ENCODE measurements at places on chromosomes 3 and 15.
A peak's percentile ranks its signal among the peaks of the same experiment; 100 is the strongest.

- DNase-seq, result no peak
Measured at GRCh38 chr3:185172086-185173049, 19.5 kb upstream of the C3orf70 start.

GRCh38 chr3:186142393-186142932, 33.6 kb upstream of the ETV5 start:
- DNase-seq, result no peak

DNA sequence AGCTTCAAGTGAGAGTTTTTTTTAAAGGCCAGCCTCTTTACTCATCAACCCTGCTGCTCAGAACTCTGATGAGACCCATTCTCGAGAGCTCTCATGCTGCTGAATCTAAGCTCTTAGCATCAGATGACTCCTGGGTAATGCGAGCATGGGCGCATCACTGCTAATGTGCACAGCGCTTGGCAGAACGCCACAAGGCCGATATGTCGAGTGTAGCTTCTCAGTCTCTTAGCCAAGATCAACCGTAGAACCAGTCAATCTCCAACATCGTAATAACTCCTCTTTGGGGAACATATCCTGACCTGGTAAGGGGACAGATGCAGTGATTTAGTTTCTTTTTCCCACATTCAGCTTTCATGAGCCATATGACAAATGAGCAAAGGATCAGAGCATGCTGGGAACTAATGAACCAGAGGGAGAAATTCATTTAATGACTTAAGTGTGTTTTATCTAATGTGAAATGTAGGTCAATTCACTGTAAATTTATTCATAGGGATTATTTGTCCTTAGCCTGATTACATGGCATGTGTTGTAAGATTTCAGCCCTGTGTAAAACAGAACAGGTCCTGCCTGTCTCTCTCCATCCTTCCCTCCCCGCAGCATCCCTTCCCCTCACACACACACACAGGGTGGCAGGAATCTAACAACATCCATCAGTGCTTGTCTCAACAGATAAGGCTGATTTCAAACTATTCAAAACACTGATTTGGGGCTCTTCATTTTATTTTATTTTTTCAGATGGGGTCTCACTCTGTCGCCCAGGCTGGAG, 195.4 kb upstream of the C2CD4B start:
- DNase-seq, result no peak

- DNase-seq, result no peak
Measured at GRCh38 chr3:65720989-65721737, 317.6 kb downstream of the MAGI1 start.

- no peak for DNase-seq
Measured at GRCh38 chr15:53122818-53123217, 332.7 kb upstream of the ONECUT1 start.

GRCh38 chr3:161426758-161427157, 55.4 kb upstream of the SPTSSB start:
- no peak for DNase-seq

DNA sequence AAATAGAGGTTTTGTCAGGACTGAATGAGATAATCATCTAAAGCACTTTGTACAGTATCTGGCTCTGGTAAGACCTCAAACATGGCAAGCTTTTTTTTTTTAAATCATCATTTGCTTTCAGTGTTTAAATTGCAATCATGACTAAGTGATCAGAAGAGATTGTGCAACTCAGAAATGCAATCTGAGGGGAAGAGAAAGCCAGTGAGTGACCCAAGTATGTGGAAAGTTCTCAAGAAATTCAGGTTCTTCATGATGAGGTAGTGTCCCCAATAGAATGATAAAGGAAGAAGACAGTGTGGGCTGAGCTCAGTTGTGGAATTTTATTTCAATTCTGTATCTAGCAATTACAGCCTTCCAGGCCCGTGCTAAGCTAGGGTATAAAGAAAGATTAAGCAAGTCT, 132.2 kb upstream of the TBC1D5 start:
- DNase-seq, result no peak

DNA sequence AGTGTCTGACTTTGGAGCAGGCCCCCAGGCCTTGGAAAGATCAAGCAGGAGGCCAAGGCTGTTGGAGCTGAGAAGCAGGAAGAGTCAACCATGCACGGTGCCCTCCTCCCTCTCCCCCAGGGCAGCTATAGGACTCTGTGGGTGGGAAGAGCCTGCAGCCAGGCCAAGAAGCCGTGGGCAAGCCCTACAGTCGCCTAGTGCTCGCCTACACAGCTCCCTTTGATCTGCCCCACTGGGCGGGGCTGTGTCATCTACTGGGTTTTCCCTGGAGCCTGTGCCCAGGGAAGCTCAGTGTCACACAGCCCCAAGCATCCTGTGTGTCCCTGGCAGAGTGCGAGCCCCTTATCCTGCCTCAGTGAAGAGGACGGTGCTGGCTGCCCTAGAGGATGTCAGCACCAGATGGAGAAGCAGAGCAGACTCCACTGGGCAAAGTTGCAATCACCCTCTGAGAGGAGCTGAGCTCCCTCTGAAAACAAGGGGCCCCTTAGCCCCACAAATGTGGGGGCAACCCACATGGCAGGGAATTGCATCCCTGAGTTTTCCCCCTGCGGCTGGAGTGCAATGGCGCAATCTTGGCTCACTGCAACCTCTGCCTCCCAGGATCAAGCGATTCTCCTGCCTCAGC, 72.2 kb downstream of the KLF13 start:
- no peak for DNase-seq

GRCh38 chr15:28107904-28108275, 8.8 kb upstream of the OCA2 start:
- no peak for DNase-seq

DNA sequence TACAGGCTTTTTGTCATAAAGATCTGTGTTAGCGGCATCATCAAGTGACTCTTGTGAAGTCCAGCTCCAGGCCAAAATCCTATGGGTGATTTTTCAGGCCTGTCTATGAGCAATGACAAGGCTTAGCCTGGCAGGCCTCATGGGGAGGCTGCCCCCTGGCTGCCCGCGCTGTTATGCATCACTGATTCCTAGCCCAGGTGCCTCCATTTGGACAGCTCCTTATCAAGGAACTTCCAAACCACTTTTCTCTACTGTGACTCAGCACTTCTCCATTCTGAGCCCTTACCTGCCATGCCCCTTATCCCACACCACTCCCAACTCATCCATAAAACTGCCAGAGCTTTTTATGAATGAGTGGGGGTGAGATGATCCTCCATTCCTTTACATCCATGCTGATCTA, 91.5 kb upstream of the C3orf80 start:
- no peak for DNase-seq

GRCh38 chr3:10242182-10243065, 5.8 kb upstream of the TATDN2 start:
- peak; percentile 61 for DNase-seq

DNA sequence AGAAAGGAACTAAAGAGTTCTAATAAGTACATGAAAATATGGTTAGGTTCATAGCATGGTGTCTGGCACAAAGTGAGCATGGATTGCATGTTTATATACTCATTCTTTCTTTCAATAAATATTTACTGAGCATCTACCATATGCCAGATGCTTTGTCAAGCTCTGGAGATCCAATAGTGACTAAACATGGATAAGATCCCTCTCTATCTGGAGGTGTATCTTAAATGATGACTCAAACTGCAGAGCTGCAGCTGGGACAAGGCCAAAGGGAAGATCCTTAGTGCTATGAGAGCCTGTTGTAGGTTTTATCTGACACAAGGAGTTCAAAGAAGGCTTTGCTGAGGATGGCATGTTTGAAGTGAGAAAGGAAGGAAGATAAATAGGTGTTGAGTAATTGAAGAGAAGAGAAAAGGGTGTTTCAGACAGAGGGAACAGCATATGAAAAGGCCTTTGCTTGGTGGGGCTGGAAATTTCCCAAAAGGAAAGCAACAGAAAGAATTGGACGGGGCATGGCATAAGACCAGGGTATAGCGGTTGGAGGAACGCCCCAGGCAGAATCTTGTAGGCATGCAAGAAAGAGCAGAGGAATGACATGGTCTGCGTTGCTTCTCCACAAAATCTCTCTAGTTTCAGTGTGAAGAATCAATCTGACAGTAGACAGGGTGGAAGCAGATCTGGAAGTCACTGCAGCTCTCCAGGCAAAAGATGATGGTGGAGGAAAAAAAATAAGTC, 239.9 kb upstream of the LRTM1 start:
- DNase-seq, result no peak

DNA sequence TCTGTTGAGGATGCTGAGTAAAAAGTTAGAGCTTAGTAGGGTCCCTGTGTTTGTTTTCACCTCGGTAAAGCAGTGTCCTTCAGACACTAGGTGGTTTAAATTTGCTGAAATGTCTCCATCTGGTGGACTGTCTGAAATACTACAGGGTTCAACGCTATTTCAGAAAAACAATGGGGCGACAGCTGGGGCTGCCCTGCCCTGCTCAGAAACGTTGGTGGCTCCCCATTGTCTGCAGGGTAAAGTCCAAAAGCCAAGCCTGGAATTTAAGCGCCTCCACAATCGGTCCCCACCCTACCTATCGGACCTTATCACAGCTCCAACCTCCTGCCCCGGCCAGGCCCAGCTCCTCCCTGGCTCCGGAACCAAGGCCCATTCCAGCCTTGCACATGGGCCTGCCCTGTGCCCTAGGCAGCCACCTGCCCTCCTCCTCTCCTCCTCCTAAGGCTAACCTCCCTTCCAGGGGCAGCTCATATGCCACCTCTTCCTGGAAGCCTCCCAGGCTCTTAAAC, 4.3 kb upstream of the TSEN2 start:
- DNase-seq, result no peak

DNA sequence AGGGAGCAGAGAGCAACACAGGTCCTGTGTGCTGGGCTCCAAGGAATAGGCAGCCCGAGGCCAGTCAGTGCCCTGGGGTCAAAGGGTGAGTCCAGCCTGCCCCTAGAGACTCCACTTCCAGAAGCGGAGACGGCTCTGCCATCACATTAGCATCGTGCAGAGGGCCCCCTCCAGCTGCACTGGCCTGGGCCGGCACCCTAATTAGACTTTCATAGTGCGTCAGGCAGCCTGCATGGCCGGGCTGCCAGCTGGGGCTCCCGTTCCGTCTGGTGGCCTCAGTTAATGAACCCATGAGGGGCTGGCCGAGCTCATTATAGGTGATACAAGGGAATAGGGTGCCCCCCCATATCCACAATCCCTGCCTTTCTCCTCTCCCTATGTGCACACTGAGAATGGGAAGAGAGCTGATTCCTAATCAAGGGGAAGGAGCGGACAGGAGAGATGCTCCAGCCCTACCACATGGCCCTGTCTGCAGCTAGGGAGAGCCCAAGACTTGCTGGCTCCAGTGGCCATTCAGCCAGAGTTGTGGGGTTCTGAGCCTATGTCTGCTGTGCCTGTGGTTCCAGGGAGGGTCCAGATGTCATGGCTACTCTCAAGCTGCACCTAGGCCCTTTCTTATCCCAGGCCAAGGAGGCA, 128.0 kb downstream of the SRGAP3 start:
- DNase-seq, result no peak

GRCh38 chr3:148175214-148175613, 522.5 kb upstream of the AGTR1 start:
- no peak for DNase-seq

GRCh38 chr3:163019260-163019659, 1522.7 kb downstream of the OTOL1 start:
- no peak for DNase-seq

DNA sequence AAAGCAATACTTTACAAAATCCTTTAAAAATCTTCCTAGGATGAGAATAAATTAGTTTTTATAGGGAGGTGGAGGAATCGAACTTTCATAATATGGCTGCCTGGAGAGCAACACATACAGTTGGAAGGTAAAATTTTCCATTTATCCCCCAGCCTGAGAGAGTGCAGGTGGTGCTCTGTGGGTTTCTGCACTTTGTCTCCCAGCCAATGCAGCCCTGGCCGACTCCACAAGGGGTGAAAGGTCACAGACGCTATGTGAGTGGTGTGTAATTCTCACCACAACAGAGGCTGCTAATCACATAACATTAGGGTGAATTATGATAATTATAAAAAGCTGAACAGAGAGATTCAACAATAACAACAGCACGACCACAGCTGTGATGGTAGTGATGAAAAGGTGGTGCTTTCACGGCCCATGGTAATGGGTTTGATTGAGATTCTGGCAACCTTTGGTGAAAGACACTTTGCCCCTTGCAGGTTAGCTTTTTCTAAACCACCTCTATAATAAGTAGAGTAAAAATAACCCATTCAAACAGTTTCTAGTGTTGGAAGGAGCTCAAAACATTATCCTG, 30.1 kb upstream of the NANOGP8 start:
- no peak for DNase-seq

DNA sequence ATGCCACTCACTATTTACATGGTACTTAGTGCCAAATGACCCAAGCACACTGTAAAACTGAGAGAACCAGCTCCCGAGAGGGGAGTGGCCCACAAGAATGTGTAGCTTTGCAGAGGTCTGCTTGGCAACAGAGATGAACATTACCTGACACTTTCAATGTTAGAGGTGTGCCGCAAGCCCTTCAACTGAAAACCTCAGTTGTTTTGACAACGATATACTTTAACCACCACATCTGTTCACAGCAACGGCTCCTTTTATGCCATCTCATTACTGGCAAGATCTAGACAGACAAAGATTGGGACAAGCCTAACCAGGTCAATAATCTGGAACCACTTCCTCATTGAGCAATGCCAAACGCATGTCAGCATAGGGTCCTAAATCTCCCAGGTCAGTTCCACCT, 23.7 kb downstream of the NEK10 start:
- DNase-seq, result no peak

DNA sequence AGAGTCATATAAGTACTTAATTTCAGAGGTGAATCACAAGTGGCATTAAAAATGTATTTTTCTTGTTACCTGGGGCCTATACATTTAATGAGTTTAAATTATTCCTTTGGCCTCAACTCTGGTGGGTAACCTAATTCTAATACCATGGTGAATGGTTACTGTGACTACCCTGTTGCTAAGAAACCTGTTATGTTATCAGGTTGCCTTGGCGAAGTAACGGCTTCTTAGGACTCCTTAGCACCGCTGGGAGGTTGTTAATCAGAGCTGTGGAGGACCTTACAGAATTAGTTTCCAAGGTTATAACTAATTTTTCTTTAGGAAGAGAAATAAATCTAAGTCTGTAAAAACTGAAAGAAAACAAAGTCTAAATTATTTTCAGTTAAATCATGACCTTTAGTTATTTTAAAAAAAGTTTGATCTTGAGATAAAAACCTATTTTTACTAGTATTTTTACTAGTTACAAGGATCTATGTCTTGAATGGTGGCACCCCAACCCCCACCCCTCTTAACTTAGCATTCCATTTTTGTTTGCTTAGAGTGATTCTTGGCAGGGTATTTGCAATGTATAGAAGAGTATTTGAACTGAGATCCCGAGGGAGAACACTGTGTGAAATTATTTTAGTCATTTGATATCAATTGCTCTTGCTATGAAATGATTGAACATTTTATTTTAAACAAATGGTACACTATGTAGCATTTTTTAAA, 155.5 kb downstream of the FNDC3B start:
- no peak for DNase-seq

DNA sequence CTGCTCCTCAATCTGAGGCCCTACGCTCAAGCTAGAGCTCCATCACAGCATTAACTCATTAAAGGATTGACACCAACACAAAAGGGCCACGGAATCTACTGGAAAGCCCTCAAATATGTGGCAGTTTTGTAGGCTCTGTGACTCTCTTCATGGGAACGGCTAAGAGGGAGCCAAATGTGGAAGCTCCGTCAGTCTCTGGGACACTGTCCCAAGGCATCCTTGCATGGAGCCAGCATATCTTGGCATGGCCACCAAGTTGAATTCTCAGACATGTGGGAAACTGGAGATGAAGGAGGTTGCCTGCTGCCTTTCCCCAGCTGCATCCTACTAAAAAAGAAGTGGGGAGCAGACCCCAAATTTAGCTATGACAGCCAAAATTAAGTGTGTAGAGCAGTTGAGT, 296.9 kb downstream of the NTRK3 start:
- DNase-seq, result no peak

- DNase-seq, result no peak
Measured at GRCh38 chr15:90915808-90916440, 12.8 kb downstream of the MAN2A2 start.
